Cortex of kidney (tissue), 1 donor: ENCODE measurements at places on chromosomes 16 and 17.

- DNase-seq, result no peak
Measured at GRCh38 chr17:6069539-6070429, at the start of gene WSCD1. Gene WSCD1, plus strand, starts transcription at chr17:6070379. Its CDS starts 10,280 bp downstream, at chr17:6080659.

DNA sequence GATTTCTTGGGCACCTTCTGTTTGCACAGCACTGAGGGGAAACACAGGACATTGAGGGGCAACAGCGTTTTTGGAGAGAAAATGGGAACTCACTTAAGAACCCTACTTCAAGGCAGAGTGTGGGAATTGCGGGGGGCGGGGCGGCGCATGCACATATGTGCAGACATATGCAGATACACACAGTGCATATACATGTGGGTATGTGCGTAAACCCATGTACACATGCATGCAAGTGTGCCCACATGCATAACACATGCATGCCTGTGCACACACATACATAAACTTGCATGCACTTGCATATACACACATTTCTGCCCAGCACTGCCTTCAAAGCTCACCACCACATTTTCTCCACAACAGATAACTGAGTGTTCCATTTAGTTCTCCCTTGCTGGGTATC is 32.4 kb downstream of the NLRC5 start:
- no peak for DNase-seq

DNA sequence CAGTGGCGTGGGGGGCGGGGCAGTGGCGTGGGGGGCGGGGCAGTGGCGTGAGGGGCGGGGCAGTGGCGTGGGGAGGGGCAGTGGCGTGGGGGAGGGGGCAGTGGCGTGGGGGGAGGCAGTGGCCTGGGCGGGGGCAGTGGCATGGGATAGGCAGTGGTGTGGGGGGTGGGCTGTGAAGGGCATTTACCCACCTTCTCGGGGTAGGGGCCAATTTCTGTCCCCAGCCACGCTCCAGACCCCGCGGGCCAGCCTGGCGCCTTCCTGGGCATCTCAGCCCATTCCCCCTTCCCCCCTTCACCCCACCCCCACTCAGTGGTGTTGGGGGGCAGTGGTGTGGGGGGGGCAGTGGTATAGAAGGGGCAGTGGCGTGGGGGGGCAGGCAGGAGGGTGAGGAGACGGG is 92.7 kb downstream of the LITAF start:
- DNase-seq, result no peak

- no peak for DNase-seq
Measured at GRCh38 chr16:970766-971581, at the start of gene LMF1. Gene LMF1, minus strand, starts transcription at chr16:970984. Its CDS starts 4 bp downstream, at chr16:970980.

DNA sequence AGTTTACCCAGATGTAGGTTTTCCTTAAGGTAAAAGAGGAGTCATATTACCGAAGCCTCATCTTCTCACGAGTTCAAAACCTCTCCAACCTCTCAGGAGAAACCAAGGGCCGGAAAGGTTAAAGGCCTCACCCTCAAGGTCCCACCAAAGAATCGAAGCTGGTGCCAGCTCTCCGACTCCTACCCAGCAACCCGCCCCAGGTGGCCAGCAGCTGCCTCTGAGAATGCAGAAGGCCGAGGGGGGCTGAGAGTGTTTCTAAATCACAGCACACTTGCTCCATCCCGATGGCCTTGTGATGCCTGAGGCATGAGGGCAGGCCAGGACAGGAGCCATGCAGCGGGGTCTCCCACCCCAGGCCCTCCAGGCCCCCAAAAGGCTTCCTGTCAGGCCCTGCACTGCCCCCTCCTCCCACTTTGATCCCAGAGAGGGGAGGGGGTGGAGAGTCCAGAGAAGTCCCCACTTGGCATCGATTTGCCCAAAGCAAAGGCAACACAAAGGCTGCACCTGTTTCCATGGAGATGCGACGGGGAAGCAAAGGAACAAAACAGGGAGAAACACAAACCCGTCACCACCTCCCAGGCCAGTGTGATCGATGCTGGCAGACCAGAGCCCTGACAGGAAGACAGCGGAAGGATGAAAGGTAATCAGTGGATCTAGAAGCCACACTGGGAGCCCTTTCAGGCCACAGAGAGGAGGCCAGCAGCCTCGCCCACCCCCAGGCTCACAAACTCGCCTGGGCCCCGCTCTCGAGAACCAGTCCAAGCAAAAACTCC is 39.0 kb downstream of the CUEDC1 start:
- DNase-seq, result no peak

- DNase-seq, result no peak
Measured at GRCh38 chr17:37847811-37848331, 76.3 kb upstream of the TBC1D3K start.

GRCh38 chr17:69962436-69962995 is 112.5 kb upstream of the KCNJ16 start:
- no peak for DNase-seq

DNA sequence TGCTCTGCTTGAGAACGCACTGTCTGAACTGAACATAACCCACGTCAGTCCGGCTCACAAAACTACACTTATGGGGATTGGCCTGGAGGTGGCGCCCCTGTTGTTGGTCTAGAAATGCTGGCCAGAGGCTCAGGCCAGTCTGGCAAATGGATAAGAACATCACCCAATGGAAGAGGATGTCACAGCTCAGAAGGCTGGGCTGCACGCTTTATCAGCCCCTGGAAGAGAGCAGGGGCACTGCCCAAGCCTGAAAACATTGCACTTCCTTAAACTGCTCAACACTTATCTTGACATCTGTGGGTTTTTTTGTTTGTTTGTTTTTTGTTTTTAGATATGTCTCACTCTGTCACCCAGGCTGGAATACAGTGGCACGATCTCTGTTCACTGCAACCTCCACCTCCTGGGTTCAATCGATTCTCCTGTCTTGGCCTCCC is 24.8 kb upstream of the BPTF start:
- no peak for DNase-seq

DNA sequence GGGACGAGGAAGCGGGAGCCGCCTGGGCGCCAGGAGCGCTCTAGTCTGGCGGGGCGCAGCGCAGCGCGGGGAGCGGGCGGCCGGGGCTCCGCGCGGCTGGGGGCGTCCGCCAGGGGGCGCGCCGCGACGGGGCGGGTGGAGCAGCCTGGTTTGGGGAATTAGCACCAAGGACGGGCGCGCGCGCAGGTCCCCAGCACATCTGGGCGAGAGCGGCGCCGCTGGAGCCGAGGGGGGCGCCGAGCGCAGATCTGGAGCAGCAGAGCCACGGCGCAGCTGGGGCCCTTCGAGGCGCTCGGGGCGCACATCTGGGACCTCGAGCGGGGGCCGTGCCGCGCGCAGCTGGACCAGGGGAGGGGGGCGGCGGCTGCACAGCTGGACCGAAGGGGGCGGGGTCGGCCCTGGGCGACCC is at the start of gene NXPH3:
Gene NXPH3, plus strand, starts transcription at position 193 of the 409 bp plus-strand sequence. CDS start 349 bp downstream, outside the sequence.
- no peak for DNase-seq

DNA sequence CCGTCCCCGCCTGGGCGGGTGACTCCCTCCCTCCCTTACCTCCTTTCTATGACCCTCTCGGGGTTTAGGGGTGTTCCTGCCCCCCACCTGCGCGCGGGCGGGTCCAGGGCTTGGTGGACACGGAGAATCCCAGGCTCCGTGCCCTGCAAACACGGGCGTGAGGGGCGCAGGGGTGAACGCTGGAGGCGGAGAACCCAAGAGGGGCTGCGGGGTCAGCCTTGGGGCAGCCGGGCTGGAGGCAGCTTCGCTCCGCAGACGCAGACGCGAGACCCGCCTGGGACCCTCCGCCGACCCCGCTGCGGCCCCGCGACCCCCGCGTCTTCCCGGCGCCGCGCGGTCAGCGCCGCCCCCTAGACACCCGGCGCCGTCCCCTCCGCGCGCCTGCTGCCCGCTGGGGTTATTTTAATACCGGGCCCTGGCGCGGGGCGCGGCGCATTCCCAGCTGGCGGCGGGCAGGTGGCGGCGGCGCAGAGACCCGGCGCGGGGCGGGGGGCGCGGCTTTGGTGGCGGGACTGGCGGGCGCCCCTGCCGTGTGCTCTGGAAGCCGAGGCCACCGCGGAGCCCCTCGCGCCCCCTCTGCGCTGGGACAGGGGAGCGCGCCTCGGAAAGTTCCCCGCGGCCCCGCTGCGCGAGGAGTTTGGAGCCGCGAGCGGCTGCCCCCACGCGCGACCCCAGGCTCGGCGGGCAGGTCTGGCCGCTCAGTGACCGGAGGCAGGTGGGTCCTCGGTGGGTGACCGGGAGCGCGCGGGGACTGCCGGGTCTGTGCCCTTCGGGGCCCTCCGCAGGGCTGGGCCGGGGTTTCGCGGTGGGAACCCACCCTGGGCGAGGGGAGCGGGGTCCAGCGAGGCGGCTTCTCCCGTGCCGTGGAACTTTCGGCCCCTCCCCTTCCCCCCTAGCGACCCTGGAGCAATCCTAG is at the start of gene UTS2R:
Gene UTS2R, plus strand, starts transcription at position 433 of the 916 bp plus-strand sequence. CDS start 2,560 bp downstream, outside the sequence.
- DNase-seq, result no peak

GRCh38 chr16:68389750-68390371 is 58.4 kb downstream of the SMPD3 start:
- DNase-seq, result no peak

GRCh38 chr17:15261258-15261801 is 3.8 kb downstream of the PMP22 start:
- DNase-seq, result no peak

DNA sequence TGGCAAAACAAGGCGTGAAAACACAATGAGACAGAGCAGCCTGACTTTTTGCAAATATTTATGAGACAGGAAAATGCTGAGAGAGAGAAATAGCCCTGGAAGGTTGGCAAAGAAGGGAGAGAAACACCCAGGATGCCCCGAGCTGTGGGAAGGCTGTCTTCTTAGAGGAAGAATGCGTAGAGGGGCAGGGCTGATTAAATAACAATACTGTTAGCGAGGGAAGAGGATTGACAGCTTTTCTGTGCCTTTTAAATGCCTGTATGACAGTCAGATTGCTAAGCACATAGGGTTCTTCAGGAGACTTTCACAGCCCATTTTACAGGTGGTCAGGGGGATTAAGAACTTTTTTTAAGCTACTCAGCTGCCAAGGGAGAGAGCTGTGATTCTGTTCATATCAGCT is 219.2 kb downstream of the SHISA9 start:
- no peak for DNase-seq

- DNase-seq, result no peak
Measured at GRCh38 chr17:37047631-37048104, 98.9 kb downstream of the AATF start.

DNA sequence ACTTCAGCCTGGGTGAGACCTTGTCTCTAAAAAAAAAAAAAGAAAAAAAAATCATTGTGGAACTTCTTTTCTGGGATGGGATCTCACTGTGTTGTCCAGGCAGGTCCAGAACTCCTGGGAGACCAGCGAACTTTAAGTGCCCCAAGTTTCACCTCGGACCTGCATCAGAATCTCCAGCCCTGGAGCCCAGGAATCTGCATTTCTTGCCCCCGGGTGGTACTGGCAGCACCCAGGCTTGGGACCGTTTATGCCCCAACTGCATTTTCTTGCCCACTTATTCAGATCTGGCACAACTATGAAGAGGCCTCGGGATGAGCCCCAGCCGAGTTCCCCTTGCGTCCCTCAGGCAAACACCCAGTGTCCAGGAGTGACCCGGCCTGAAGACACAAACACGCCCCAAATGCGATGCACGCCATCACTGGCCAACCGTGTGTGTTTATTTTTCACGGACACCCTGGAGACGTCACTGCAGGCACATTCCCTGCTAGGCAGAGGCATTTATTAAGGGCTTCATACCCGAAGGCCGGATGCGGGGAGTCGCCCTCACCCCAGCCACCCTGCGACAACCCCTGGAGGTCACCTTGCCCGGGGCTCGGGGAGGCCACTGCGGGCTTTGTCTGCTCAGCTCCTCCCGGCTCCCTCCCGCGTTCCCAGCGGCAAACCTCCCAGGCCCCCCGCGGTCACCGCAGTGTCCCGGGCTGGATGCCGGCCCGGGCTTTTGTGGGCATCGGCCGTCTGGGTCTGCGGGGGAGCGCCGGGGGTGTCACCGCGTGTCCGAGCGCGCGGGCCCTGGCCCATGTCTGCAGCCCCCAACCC is 684 bp upstream of the SPIRE2 start:
- no peak for DNase-seq

GRCh38 chr17:4326608-4327007 is 39.9 kb downstream of the UBE2G1 start:
- no peak for DNase-seq

DNA sequence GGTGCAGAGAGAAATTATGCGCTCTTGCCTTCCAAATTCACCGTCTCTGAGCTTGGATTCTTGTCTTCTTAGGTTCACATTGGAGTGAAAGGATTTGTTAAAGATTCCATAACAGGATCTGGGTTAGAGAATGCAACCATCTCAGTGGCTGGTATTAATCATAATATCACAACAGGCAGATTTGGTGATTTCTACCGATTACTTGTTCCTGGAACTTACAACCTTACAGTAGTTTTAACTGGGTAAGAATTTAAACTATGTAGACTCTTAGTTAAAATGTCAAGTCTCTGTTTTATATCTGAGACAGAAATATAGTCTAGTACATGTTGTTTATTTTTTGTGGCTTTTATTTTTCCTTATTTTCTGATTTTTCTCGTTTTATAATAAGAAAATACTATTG is 42.9 kb downstream of the CPD start:
- no peak for DNase-seq
